Gastrocnemius medialis (tissue), 4 donors: ENCODE measurements at places on chromosomes 7 and 10. TPM values are rescaled to one million over a fixed set of nuclear protein-coding genes. Genes with fewer than 3 reads are reported as not detected.

GRCh38 chr7:23230641-23231101, 15.9 kb upstream of the GPNMB start:
- DNase-seq: no peak

- DNase-seq: no peak
These were observed 15.9 kb upstream of the CD36 start for GRCh38 chr7:80622541-80622940.

DNA sequence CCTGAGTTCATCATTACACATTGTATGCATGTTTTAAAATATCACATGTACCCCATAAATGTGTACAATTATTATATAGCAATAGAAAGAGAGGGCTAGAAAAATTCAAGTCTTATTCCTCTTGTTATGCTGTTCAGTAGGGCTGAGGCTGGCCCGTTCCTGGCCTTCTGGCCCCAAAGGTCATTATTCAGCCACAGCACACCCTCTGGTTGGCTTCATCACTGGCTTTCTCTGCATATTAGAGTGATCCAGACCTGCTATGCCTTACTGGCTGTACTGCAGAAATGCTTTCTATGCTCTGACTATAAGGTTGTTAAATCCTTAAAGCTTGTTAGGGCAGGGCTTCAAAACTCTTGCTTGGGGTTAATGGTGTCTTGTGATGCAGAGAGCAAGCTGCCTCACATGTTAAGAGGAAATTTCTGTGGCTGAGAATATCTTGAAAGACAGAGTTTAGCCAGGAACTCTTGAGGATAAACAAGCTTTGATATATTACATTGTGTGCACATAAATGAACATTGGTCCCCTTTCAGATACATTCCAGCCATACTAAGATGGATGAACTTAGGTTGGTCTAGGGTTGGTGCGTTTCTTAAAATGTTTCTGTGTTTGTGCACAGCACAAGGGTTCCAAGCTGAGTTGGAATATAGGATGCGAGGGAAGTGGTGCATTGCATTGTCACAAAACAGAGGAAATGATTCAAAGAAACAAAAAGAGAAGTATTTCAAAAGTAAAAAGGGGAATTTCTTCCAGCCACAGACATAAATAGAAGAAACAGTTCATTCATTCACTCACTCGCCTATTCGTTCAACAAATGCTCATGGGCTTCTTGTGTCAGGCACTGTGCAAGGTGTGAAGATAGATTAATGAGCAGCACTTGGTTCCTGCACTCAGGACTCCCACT, 61.6 kb upstream of the WDR11 start:
- DNase-seq: no peak

DNA sequence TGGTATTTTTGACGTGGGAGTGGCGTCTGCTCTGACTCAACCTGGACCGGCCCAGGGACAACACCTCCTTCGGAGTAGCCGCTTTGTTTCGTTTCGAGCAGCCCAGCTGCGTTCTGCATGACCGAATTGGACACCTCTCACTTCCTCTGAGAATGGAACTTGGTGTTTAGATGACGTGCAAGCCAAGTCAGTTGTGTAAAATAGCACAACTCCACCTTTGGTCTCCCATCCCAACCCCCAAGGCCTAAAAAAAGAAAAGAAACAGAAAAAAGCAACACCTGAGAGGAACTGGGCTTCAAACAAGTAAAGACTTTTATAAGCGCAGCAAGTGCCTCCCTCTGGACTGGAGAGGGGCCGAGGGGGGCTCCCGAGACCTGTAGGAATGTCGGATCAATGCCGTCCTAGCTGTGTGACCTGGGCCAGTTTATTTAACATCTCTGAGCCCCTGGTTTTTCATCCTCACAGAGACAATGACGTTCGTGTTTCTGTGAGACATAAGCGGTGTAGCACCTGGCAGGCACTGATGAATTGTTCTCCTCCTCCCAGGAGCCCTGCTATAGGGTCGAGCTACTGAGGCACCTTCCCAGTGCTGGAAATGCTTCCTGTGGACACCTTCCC, 52.0 kb upstream of the SMNDC1 start:
- DNase-seq: peak; percentile 22

DNA sequence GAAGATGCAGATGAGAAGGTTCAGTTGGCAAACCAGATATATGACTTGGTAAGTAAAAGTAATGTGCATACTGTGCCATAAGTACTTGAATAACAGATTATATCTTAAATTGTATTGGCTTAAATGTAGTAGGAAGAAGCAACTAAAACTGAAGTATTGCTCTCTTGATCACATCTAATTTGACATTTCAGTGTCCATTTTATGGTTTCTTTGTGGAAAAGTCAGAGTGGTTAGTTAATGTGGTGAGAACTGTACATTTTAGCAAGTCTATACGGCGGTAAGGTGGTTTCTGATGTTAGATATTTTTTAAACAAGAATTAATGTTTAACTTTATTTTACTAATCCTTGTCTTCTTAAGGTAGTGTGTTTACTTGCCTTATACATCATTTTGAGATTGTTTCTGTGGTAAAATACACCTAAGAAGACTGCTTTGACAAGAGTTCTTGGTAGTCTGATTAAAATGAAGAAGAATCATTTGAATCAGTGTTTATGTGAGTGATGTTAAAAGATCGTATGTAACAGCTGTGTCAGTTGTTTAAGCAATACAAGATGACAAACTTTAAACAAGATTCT, 5.1 kb downstream of the ING3 start:
- no peak for DNase-seq

DNA sequence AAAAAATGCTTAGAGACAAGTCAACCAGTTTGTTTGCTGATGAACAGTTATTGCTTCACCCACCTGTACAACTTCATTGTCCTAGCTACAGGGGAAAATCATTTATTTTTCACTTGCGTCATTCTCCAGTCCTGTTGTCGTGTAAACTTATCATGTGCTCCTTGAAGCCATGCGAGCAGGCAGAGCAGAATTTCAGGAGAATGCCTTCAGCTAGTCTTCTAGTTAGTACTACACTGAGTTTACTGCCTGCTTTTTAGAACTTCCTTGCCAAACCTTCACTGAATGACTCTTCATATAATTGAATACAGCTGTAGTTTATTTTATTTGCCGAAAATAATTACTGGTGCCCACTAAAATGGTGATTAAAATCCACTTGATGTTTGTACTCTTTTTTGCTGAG, 15.6 kb downstream of the RPA3 start:
- DNase-seq: no peak

GRCh38 chr10:116324951-116325635, 845 bp downstream of the CCDC172 start:
- no peak for DNase-seq

TMEM130 gene
- total RNA-seq: not detected

SERPINE1 gene
- total RNA-seq: 13.3 TPM

ZNF804B gene
- total RNA-seq: not detected
